CD4-positive, alpha-beta T cell treated with Interleukin-21 for 1 hour (primary cell): ENCODE measurements at places on chromosomes 12 and 14.

DNA sequence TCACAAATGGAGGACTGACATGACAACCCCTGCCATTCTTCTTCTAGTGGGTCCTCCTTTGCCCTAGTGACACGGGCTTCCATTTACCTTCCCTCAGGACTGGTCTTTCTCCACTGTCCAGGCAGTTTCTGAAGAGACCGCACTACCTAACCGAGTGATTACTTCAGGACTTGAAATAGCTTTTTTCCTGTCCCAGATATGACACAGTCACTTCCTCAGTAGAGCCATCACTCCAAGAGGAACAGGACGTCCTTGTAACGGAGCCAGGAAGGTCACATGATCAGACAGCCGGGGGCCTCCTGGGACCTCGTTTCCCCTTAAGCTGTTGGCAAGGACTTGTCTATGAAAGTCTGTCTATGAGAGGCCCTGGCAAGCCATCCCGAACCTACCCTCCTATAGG lies 62.3 kb downstream of the FOS start:
- DNase-seq = no peak

GRCh38 chr14:84874436-84874835 lies 655.5 kb upstream of the FLRT2 start:
- no peak for DNase-seq

DNA sequence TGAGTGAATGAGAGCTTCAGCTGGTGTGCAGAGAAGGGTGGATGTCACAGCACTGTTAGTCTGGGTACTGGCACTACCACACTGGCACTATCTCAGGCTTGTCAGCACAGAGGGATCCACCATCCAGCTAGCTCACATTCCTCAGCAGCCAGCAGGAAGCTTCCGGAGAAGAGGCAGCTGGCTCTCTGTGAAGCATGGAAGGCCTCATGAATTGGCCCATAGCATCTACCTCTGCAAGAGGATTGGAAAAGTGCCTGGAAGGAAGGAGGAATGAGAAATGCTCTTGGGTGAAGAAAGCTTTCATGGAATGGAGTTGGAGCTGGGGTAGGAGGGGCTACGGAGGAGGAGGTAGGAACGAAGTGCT lies 9.9 kb downstream of the KRT83 start:
- DNase-seq = no peak

DNA sequence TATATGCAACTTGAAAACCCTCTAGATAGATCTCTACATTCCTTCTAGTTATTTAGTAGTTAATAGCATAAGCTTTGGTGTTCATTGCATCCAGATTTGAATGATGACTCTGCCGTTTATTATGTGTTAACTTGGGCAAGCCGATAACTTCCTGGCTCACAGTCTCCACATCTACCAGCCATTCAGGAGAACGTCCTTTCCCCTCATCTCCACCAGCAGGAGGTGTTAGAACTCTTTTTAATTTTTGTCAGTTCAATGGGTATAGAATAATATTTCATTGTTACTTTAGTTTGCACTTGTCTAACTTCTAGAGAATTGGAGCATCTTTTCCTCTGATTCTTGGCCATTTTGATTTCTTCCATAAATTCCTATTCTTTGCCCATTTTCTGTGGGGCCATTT lies 30.0 kb upstream of the WSCD2 start:
- peak; percentile 19 for DNase-seq

DNA sequence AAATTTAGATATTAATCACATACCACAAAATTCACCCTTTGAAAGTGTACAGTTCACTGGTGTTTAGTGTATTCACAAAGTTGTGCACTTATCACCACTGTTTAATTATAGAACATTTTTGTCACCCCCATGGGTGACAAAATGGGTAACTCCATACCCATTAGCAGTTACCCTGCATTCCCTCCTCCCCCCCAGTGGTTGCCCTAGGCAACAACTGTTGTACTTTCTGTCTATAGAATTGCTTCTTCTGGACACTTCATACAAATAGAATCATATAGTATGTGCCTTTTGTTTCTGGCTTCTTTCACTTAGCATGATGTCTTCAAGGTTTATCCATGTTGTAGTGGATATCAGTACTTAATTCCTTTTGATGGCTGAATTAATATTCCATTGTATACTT lies 52.7 kb downstream of the FBXO34 start:
- DNase-seq = no peak

- peak; percentile 71 for DNase-seq
Observed at GRCh38 chr12:57214398-57214781, 2.2 kb upstream of the NXPH4 start.

DNA sequence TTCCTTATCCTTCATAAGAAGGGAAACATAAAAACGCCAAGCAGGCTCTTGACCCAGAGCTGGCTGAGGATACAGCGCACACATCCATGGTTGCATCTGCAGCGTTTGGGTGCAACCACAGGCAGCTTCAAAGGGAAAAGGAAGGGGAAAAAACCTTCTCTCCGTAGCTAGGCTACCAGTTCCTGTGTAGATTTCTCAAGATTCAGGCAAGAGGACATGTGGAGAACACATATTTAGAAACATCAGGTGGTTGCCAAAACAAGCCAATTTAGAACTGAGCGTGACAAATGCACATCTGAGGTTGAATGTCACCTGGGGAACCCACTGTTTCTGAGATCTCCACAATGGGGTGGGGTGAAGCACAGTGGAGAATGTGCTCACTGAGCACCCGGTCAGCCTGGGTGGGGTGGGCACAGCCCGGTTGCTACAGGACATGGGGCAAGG lies 78.3 kb upstream of the BDKRB2 start:
- peak; percentile 74 for DNase-seq
